ENCODE measurements at places on chromosomes 5 and 9.

GRCh38 chr5:119426057-119426456, 26.2 kb upstream of the HSD17B4 start:
- DNase-seq: no peak

DNA sequence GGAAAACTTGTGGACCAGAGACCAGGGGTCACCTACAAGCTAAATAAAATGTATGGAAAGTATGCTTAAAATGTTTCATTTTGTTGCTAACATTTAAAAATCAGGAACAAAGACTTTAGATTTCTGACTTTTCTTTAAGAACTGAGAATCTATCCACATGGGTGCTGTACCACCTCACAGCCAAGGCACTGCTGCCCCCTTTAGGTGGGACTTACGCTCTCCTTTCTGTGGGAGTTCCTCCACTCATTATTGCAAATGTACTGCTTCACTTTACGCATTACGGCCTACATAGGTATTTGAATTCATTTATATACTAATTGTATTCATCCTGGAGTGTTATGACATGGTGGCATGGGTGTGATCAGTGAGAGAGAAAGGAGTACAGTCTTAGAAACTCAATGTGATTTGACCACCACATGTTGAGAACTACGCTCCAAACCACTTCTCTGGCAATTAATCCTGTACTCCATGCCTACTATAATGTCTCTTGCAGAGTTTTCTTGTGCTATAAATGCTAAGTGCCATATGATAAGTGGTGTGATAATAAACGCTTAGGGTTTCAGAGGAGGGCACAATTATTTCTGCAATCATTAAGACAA, 24.7 kb upstream of the CETN3 start:
- peak; percentile 25 for DNase-seq

DNA sequence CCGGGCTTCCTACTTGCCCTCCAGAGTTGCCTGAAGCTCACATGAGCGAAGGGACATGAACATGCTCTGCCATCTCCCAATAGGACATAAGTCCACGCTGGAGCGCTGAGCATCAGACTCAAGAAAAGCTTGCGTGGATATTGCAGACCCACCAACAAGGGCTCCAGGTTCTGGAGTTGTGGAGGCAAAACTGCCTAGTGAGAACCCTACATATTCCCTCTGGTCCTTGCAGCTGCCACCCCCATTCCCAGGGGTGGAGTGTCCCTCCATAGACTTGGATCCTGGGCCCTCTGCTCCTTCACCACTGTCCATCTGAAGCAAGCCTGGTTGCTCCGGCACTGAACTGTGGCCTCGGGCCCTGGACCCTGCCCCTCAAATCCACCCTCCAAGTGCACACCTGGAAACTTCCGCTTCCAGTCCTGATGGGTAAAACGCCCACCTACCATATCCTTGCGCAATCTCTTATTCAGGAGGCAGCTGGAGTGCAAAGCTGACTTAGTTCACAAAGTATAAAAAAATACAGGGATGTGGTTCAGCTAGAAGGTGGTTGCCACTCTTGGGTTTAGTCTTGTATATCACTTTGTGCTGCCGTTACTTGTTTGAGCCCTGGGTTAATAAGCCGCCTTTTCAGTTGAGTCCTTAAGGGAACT, 28.0 kb downstream of the HRH2 start:
- no peak for DNase-seq

GRCh38 chr5:1036504-1037122, 28.0 kb downstream of the NKD2 start:
- DNase-seq: no peak

DNA sequence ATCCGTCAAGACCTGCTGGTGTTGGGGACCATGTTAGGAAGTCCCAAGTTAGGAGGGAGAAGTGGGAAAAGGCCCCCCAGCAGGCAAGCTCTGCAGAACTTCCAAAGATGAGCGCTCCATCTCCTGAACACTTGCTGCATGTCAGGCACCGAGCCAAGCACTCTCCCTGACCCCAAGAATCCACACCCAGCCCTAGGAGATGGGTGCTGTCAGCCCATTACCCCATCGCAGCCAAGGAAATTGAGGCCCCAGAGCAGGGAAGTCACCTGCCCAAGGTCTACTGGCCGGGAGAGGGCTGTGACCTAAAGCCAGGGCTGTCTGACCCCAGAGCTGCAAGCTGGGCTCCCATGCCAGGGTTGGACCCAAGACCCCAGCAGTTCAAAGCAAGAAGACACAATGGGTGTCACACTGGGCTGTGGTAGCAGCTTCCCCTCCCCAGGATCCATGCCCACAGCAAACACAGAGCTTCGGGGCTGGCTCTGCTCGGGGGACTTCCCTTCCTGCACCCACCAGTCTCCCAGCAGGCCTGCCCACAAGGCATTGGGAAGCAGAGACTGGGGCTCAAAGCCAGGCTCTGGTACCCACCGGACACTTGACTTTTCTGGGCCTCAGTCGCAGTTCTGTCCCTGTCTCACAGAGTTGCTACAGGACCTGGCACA, 13.5 kb downstream of the EEIG1 start:
- no peak for DNase-seq

- DNase-seq: no peak
Measured at GRCh38 chr9:135888766-135889394, 18.5 kb downstream of the CAMSAP1 start.

DNA sequence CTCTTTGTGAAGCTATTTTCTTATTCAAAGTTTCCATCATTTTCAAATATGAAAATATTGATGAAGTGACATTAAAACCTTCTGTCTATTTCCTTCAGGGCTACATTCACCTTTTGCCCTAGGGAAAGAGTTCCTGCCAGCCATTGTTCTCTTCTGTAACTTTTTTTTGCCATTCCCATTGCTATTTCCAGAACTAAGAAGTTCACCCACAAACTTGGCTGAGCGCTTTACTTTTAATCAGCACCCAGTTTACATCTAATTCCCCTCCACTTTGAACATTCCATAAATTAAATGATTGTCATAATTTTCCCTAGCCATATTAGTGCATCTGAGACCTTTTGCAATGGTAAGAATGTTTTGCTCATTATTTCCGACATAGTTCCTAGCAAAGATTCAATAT, 4.4 kb downstream of the IL33 start:
- DNase-seq: no peak

DNA sequence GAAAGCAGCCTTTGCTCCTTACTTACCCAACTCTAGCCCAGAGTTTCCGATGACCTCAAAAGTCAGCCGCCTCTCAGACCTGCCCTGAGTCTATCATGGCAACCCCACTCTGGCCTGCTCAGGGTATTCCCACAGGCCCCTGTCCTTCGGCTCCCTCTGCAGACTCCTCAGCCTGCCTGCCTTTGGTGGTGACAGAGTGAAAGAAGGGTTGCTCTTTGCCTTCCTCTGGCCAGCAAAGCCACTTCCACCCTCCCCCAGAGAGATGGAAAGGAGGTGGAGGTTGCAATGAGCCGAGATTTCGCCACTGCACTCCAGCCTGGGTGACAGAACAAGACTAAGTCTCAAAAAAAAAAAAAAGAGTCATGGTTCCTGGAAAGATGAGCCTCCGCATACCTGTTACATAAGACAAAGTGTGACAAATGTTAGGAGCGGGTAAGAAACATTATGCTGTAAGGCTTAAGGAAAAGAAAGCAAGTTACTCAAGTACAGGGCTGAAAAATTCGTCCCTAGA, 2.3 kb upstream of the SMIM33 start:
- DNase-seq: no peak

DNA sequence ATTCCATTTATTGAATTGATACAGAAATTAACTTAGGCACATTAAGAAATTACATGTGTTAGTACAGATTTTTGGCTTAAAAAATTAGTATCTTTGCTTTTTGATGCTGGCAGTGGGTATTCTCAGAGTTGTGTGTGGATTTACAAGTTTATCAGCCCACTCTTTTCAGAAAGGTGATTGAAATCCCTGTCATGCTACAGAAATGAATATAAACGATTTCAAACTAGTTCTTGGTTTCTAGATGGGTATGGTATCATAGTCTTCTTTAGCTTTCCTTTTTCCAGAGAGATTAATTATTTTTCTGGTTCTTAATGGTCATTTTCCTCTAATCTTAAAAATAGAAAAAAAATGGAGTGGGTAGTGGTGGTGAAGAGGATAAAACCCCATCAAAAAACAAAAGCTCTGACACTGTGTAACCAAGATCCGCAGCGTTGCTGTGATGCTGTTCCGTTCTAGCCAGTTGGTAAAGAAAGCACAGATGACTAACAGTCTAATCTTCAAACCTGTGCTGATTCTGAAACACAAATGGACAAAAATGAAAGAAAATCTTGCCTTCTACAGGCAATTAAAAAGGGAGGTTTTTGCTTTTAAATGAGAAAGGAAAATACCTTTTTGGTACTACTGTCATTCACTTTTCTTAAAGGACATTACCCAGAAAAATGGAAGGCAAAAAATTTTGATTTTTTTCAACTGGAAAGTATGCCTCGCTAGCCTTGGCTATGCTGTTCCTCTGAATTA, 5.2 kb downstream of the LRRTM2 start:
- DNase-seq: no peak

- DNase-seq: no peak
Measured at GRCh38 chr5:171989946-171990712, 16.3 kb downstream of the FBXW11 start.

DNA sequence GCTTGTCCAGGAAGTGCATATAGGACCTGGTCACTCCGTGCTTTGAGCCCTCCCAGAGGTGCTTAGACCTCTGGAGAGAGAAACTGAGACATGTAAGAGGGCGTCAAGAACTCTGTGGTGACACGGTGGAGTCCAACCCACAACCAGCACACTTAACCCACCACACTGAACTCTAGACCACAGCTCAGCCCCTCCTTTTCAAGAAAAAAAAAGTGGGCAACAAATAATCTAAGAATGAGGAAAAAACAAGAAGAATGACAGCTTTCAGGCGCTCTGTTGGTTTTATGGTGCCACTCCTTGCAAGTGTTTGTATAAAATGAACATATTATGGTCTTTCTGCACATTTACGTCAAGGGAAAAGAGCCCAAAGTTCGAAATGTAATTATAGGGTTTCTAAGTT, 50.2 kb upstream of the SNAPC3 start:
- DNase-seq: no peak

DNA sequence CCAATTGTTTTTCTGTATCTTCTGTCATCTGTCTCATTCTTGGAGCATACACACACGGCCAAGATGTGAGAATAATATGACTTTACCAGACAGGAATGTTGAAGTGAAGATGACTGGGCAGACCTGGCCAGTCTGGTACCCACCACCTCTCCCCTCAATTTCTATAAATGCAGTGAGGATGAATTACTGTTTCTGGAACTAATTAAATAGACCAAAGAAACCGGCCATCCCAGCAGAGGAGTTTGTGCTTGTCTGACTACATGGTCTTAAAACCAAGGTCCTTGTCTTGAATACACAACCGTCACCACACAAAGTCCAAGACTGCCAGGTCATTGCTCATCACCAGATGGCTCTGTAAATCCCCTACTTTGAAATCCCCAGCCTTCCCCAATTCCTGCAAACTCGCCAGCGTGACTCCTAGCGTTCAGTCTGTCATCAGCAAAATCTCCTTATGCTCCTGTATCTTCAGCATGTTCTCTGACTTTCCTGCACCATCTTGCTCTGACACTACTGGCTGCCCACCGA, 147.2 kb downstream of the PDE4D start:
- DNase-seq: peak; percentile 12

DNA sequence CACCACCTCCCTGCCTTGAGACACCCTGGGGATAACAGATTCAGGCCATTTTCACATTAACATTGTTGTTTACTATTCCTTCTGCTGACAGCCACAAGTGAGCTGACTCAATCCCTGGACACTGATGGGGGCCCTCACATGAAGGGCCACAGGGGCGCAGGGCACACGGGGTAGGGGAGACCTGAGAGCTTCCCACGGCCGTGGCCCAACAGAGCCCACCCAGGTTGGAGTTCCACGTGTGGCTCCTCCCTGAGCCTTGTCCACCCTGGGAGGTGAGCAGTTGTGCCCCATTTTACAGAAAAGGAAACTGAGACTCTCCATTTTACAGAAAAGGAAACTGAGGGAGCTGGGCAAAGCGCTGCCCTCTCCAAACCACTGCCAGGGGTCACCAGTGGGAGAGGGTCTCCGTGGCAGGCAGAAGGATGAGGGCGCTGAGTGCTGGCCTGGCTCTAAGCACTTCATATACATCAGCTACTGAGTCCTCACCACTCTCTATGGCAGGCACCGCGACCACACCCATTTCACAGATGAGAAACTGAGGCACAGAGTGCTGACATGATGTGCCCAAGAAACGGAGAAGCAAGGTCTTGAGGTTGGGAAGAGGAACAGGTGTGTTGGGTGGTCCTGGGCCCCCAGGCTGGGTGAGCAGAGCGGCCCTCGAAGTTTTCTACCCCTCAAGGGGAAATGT, 2.3 kb downstream of the NINJ1 start:
- DNase-seq: no peak

DNA sequence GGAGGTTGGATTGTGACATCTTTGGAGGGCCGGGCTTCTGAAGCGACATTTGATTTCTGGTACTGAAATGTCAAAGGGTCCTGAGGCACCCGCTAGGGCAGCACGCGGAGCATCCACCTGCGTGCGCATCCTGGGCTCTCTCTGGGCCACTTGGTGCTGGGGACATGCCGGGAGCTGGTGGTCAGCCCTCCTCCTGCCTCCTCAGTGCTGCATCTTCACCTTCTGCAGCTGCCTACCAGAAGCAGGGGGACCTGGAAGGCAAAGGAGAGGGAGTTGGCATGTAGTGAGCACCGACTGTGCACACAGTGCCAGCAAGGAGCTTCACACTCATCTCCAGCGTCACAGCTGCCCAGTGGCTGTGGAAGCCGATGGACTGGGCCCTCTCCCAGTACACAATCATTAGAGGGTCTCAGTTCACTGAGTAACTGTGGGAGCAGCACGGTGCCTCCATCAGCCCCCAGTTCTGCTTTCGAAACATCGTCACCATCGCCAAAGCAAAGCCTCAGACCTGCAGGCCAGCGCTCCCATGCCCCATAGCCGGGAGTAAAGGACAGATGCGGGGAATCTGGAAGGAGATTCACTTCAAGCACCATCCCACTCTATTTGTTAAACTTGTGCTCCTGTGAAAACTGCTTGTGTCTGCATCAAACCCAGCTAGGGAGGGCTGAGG, 138.4 kb downstream of the KCNIP1 start:
- no peak for DNase-seq

- no peak for DNase-seq
Measured at GRCh38 chr5:12316812-12317211, 412.6 kb upstream of the CTNND2 start.

All from urothelium cell line (cell line).